ENCODE measurements at places on chromosomes 2 and 18.

GRCh38 chr2:65159906-65160305 lies 30.0 kb upstream of the RAB1A start:
- no peak for DNase-seq

DNA sequence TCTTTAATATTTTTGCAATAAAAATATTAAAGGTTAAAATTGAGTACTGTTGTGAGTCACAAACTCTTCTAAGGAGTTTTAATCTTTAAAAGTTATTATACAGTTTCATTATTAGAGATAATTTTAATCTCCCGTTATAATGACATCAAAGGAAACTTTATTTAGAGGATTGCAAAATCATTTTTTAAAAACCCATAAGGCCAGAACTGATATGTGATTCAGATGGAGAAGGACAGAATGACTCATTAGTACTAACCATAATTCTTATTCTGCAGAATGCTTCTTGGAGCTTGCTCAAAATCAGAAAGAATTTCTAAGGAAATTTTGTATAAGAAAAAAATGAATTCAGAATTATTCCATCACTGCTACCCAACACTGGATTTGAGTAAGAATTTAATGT lies 12.5 kb upstream of the HNRNPLL start:
- DNase-seq = no peak

GRCh38 chr2:70141212-70141901 lies 49.5 kb downstream of the C2orf42 start:
- no peak for DNase-seq

GRCh38 chr2:20509770-20510490 lies 63.1 kb downstream of the RHOB start:
- no peak for DNase-seq

- no peak for DNase-seq
These were observed 20.9 kb upstream of the ACAA2 start for GRCh38 chr18:49834258-49834657.

- no peak for DNase-seq
These were observed 207.2 kb downstream of the SLC8A1 start for GRCh38 chr2:40244675-40245074.

DNA sequence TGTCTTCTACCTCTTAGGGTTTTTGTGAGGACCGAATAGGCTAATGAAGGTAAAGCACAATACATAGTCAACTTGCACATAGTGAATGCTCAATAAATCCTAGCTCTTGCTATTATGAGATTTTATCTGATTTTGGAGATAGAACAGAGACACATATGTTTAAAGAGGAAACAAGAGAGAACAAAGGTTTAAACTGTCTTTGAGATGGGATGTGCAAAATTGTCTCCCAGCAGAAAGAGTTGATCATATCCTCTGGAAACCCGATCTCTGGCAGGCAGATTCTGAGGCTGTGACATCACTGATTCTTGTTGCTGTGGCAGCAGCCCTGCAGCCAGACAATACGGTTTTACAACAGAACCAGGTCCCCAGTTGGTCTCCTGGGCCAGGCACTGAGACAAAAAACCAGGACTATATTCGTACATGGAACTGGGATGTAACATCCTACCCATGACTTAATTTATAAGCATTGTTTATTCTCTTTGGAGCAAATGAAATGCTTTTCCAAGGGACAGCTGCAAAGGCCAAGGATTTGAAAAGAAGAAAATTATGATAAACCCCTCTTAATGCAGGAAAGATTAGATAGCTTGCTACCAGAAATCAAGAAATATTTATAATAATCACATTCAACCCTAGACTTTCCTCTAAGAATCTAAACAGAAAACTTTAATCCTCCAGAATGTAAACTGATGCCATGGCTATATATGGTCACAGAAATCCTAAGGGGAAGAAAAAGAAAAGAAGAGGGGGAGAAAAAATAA lies 80.2 kb downstream of the SLC8A1 start:
- DNase-seq = no peak

GRCh38 chr2:57959390-57959789 lies 87.2 kb upstream of the VRK2 start:
- DNase-seq = no peak
